Body of pancreas (tissue), 4 donors: ENCODE measurements at places on chromosomes 7 and 10.
A peak's percentile ranks its signal among the peaks of the same experiment; 100 is the strongest.

- DNase-seq: no peak
Measured at GRCh38 chr7:16944936-16945335, 63.2 kb upstream of the AGR3 start.

DNA sequence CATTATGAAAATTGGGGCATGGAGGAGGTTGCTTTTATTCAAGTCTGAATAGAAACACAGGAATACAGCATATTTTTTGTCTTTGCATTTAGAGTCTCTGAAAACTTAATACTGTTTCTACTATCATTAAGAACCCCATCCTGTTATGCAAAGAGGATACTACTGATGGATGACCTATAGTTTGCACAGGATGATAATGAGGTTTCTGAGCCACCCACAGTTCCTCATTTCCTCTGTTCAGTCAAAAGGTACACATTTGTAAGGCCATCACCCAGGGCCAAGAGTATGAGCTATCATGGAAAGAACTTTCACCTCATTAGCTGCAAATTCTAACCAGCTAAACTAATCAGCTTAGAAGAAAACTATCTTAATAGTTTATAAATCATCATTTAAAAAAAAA lies 213.0 kb upstream of the CHRM2 start:
- DNase-seq: no peak

GRCh38 chr10:99365736-99366135 lies 36.6 kb downstream of the CNNM1 start:
- no peak for DNase-seq

DNA sequence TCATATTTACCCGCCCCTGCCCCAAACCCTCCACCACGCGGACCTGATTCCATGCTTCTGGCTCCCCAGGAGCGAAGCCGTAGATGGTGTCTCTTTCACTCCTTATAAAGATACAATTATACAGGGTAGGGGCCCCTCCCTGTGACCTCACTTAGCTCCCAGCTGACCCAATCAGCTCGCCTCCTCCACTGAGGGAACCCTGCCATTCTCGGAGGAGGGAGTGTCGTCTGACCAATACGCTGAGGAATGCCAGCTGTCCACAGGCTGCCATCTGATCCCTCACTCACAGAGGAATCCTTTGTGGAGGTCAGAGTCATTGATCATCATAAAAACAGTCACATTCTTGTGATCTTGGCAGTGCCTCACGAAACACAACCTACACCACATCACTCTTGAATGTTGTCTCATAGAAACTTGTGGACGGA lies 67.5 kb upstream of the INSIG1 start:
- peak; percentile 59 for DNase-seq

- DNase-seq: no peak
Measured at GRCh38 chr7:129530795-129531391, 28.6 kb downstream of the SMKR1 start.

DNA sequence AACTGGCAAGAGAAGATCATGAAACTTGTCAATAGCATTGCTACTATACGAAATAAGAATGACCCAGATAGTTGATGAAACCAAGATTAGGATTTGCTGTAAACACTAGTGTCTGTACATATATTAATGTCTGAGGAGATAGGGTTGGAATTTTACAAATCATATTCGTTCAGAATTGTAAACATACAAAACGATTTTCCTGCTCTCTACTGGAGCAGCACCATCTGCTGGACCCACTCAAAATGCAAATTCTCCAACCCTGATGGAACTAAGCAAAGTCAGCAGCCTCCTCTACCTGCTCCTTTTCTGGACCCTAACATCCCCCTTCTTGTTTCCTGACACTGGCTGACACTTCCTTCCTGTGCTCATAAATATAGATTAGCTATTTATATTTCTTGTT lies 29.4 kb upstream of the SGMS1 start:
- peak; percentile 21 for DNase-seq

GRCh38 chr10:71788954-71789353 lies 15.6 kb upstream of the VSIR start:
- DNase-seq: no peak

- DNase-seq: no peak
Measured at GRCh38 chr10:1287971-1288401, 231.8 kb downstream of the WDR37 start.

GRCh38 chr7:25180946-25181345 lies 47.3 kb downstream of the NPVF start:
- DNase-seq: no peak

GRCh38 chr10:70255329-70256299 lies 22.4 kb upstream of the PPA1 start:
- DNase-seq: peak; percentile 10

DNA sequence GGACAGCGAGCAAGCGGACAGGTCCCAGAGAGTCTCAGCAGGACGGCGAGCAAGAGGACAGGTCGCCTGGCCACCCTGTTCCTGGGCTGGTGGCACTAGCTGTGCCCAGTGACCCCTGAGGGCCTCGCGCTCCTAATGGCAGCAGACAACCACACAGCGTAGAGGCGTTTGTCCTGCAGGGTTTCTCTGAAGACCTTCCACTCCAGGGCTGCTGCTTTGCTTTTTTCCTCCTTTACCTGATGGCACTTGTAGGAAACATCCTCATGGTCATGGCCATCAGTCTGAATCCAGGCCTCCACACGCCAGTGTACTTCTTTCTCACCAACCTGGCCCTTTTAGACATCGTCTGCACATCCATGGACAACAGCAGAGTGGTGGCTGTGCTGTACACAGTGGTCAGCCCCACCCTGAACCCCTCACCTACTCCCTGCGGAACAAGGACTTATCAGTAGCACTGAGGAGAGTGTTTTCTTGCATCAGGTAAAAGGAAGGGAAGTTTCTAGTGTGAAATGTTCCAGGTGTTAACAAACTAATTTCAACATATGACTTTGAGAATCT lies 27.4 kb downstream of the SCART1 start:
- no peak for DNase-seq

GRCh38 chr7:113338071-113338696 lies 219.8 kb upstream of the SMIM30 start:
- DNase-seq: no peak

- DNase-seq: no peak
Measured at GRCh38 chr7:50330254-50330653, 25.7 kb downstream of the IKZF1 start.

DNA sequence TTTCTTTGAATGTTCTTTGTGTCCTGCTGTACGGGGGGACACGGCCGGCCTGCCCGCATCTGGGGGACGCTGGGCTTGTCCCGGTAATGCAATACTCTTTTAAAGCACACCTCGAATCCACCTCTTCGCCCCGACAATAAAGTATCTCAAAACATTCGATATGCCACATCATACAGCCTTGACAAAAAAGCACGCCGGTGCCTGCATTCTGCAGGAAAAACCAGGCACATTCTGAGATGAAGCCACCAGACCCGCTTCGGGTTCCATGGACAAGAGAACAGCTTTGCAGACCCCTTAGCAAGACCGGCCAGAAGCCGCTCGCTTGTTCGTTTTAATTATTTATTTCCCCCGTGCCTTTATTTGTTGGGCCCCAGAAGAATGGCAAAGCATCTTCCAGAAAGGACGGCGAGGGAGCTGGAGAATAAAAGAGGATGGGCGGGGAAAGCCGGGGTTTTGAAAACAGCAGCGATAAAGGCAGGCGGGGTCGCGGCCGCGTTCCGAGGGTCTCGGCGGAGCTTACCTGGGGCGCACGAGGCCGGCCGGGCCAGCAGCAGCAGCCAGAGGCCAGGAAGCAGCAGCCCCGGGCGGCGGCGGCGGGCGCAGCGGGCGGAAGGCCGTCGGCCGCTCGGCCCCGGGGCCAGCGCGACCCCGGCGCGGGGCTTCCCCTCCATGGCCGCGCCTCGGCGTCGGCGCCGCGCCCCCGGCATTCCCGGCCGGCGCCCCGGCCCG lies 462 bp downstream of the KIAA1549 start:
- no peak for DNase-seq

DNA sequence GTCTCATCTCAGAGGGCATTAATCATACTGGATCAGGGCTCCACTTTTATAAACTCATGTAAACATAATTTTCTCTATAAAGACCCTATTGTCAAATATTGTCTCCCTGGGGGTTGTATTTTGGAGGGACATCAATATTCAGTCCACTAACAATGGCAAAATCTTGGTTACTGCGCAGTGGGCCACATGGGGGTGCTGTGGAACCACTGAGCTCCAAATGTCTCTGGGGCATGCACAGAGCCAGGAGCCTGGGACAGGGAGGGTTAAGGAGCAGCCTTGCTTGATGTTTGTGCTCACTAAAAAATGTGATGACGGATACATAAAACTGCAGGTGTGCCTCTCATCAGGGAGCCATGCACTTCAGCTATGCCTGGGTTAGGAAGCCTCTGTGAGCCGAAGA lies 62.1 kb upstream of the PRSS58 start:
- no peak for DNase-seq
